H1 (cell line): ENCODE measurements at places on chromosomes 1 and 21. TPM values are rescaled to one million over a fixed set of nuclear protein-coding genes. Genes with fewer than 3 reads are reported as not detected.

The TCHH gene
- 0.02 and 0.03 TPM in 2 replicates for polyA plus RNA-seq

The DCST2 gene
- polyA plus RNA-seq: 1.7 and 2.1 TPM in 2 replicates

The ALDH4A1 gene
- polyA plus RNA-seq: 35.9 and 57.4 TPM in 2 replicates

The ESRRG gene
- 0.59 and 0.69 TPM in 2 replicates for polyA plus RNA-seq

The LAPTM5 gene
- polyA plus RNA-seq: 0.77 and 1.4 TPM in 2 replicates
